NCI-H1417 (cell line): ENCODE measurements at places on chromosomes 11 and 22.
A peak's percentile ranks its signal among the peaks of the same experiment; 100 is the strongest.

DNA sequence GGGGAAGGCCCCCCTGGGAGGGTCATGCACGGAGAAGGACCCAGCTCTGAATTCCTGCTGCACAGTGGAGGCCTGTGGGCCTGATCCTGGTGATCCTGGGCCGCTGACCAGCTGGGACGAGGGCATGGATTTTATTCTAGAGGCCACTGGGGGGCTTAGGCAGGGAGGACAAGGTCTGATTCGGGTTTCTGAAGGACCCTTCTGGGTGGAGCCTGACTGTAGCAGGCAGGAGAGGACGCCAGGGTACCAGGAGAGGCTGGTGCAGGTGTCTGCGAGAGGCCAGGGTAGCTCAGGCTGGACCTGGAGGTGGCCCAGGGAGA, 31.3 kb downstream of the MPPED1 start:
- no peak for DNase-seq

GRCh38 chr11:76699451-76700091, 29.0 kb upstream of the LRRC32 start:
- DNase-seq, result no peak

DNA sequence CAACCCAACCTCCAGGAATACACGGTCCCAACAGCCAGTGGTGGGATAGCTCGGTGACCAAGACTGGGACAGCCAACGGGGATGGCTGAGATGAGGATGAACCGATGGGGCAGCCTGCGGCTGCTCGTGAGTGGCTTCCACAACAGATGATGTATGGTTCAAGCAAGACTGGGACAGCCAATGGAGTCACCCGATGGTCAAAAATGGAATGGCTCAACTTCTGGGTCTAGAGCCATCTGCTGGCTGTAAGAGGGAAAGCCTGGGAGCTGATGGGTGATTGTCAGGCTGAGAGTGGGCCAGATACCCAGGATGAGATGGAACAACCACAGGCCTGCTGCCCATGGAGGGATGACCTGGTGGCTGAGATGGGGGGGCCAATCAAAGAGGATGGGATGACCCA, 35.5 kb downstream of the SYT7 start:
- no peak for DNase-seq

DNA sequence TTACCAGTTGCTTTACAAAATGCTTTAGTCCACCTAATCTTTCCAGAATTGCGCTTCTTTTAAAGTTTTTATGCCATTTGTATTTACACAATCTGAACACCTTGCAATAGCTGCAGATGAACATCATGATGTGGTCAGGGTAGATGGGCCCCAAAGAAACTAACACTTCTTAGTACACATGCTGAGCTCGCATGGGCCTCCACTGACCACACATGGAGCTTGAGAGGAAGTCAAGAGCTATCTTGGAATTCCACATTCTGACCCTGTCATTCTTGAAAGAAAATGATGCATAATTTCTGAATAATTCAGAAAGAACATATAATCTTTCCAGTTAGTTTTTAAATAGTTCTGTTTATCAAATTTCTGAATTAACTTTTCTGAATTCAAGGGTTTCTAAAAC, 7.7 kb downstream of the LIPT2 start:
- DNase-seq, result no peak

DNA sequence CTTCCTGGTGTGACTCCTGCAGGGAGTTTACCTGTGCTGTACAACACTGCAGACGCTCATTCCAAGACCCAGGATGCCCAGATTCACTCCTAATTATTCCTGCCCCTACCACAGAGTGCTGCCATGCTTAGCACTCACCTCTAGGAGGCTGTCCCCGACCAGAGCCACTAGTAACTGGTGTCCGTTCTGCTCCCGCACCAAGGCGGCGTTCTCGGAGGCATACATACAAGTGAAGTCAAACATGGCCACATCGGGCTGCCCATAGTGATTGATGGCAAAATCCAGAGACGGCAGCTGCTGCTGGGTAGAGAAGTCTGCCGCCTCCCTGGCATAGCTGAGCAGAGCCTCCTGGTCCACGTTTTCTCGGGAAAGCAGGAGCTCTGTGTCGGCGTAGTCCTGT, 122.3 kb upstream of the BID start:
- DNase-seq, result no peak

DNA sequence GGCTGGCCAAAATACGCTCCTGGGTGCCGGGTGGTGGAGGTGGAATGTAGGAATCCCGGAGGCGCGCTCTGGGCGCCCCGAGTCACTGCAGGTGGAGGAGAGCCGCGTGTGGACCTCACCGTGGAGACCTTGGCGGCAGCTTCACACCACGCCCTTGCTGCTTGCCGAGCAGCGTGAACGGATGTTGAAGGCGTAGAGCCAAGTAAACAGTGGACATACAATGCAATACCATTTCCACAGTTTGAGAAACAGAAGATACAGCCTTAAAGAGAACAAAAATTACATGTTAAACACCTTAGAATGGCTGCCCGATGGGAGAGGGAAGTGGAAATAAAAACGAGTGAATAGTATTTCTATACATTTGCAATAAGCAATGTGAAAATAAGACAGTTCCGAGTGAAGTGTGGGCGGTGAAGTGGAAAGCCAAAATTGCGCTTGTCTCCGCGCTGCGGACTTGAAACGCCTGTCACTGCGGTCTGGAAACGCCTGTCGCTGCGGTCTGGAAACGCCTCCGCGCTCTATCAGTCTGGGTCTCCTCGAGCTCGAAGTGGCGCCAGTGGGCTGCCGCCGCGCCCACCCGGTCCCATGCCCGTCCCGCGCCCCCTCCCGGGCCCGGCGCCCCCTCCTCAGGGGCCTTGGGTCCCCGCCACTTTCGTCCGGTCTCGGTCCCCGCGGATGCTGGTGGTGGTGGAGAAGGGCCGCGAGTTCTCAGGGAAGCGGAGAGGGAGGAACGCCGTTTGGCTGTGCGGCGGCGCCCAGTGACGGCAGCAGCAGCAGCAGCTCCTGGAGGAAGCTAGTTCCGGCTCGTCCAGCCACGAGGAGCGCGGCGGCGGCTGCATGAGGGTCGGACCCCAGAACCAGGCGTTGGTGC, 1.6 kb downstream of the NCR3LG1 start:
- peak; percentile 88 for DNase-seq

- no peak for DNase-seq
Observed at GRCh38 chr22:32413719-32414118, 1.7 kb upstream of the RTCB start.

GRCh38 chr22:38062791-38063190, 5.6 kb downstream of the PICK1 start:
- DNase-seq, result no peak

GRCh38 chr22:22893077-22893805, 5.6 kb downstream of the IGLL5 start:
- DNase-seq, result no peak

DNA sequence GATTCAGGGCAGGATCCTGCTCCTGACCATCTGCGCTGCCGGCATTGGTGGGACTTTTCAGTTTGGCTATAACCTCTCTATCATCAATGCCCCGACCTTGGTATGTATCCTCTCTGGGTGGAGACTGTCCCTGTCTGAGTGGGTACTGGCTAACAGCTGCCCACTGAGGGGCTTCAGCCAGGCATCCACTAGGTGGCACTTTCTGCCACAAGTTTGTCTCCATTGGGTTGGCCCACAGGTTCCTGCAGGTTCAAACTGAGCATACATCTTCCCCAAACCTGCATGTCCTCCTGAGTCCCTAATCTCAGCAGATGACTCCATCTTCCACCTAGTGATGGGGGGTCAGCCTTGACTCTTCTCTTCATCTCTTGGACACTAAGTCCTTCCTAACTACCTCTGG, 4.4 kb downstream of the SLC2A11 start:
- DNase-seq, result peak; percentile 8

DNA sequence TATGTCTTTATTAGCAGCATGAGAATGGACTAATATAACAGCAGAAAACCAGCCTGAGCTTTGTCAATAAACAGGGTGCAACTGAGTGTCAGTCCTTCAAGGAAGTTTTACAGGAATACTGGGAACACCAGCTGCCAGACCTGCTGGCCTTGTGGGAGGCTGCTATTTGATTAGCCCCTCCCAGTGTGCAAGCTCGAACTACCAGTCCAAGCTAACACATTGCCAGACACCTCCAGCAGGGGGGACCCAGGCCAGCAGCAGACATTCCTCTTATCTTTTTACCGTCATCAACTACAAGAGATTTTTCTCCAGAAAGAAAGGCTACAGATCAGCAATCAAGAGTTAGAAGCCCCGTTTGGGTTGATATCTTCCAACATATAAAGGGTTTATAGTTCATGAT, 942.8 kb upstream of the TENM4 start:
- DNase-seq, result no peak

DNA sequence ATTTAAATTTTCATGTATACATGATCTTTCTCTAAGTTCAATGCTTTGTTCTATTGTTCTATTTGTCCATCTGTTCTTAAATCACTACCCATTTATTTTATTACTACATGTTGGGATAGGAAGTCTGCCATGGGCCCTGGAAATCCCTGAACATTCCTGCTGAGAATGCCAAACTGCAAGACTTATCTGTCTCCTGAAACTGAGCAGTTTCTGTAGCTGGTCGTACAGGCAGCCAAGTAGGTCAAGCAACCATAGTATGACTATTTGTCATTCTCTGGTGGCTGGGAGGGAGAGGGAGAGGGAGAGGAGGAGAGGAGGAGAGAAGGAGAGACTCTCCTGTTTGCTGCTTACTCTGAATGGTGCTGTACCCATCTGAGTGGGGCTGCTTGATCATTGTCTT, 82.8 kb upstream of the SNX19 start:
- no peak for DNase-seq

- DNase-seq, result peak; percentile 56
Observed at GRCh38 chr11:67649634-67650510, 658 bp downstream of the ACY3 start.

GRCh38 chr22:24107661-24108060, 73.6 kb upstream of the SUSD2 start:
- no peak for DNase-seq

- peak; percentile 72 for DNase-seq
Observed at GRCh38 chr11:102666331-102666957, 39.1 kb downstream of the MMP27 start.

GRCh38 chr22:31064369-31064768, 16.7 kb upstream of the SMTN start:
- DNase-seq, result no peak

- DNase-seq, result no peak
Observed at GRCh38 chr11:115185931-115186330, 318.3 kb downstream of the CADM1 start.

DNA sequence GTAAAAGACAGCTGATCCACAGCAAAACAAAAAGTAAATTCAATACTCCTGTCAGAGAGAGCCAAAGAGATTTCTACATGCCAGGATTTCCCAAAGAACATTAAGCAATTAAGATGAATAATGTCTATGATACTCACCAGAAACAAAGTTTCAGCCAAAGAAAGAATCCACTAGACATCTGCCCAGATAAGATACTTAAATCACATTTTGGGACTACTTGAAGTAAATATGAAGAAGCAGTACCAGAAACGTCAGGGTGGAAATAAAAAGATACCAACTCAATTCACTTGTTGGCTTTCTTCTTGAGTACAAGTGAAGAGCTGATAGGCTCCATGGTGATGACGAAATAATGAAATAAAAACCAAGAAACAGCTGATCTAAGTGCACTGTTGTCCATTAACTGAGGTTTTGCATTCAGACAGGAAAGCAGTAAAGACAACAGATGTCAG, 31.6 kb upstream of the ARHGAP32 start:
- DNase-seq, result no peak

GRCh38 chr22:42848941-42849550, 8.0 kb downstream of the ARFGAP3 start:
- DNase-seq, result no peak

DNA sequence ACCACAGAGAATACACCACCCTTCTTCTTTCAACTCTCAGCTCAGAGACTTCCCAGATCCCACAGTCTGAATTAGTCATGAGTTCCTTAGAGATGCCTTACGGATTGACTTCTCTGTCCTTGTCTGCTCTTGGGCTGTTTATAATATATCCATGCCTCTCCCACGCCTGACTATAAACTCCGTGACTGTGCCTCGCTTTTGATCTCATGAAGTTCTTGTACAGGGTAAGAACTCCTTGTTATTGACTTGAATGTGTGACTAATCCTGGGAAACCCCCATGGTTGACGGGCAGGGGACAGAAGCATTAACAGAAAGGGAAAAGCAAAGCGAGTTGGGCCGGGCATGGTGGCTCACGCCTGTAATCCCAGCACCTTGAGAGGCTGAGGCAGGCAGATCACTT, 62.4 kb upstream of the POU2AF1 start:
- DNase-seq, result no peak

DNA sequence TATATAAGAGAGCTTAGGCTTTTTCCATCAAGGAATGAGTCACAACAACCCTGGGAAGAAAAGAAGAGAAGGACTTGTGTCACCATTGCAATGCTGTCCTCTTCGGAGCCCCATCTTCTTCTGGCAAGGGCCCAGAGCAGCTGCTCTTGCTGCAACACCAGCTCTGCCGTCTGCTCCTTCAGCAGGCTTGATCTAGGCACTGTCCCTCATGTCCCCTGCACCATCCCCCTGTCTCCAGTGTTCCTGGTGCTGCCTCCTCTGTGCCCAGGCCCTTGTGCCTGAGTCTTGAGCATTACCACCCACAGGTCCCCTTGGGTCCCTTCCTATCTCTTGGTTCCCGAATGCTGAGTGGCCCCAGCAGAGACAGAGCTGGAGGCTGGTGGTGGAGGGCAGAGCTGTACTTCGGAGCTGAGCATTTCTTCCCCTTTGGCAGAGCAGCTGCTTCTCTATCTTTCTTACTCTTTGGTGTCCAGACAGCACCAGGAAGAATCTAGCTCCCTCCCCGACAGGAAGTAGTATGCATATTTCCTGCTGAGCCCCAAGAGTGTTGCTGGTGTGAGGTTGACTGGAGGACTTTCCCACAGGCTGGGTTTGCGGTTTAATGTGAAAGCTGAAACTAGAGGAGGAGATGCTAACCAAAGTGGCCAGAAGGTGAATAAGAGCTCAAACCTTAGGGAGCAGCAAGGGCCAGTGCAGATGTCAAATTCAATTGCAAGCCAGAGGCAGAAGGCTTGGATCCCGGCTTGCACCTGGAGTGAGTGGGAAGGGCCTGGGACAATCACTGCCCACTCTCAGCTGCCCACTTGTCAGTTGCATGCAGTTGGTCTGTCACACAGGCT, 27.8 kb downstream of the WEE1 start:
- peak; percentile 70 for DNase-seq

DNA sequence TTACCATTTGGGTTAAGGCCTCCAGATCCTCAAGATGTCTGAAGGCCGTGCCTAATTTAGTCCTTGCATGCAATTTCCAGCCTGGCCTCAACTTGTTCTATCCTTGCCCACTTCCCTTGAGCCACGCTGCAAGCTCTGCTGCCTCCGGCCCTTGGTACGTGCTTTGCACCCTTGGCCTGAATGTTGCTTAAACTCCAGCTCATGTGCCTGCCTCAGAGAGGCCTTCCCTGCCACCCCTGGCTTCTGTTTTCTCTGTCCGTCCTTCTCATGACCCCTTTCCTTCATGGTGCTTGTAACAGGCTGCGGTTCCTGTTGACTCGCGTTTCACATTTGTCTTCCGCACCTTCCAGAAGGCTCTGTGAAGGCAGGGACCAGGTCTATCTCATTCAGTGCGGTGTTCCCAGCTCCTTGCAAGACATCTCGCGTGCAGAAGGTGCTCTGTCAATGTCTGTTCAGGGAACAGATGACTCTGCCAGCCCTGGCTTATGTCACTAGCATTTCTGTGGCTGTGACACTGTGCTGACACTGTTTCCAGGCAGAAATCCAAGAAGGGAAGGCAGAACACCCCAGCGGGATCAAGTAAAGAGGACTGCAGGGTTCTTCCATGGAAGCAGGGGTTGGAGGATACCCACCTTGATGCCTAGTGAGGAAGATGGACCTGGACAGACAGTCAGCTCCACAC, 61.8 kb downstream of the FBLN1 start:
- no peak for DNase-seq
